ENCODE measurements at places on chromosomes 11 and 22.

DNA sequence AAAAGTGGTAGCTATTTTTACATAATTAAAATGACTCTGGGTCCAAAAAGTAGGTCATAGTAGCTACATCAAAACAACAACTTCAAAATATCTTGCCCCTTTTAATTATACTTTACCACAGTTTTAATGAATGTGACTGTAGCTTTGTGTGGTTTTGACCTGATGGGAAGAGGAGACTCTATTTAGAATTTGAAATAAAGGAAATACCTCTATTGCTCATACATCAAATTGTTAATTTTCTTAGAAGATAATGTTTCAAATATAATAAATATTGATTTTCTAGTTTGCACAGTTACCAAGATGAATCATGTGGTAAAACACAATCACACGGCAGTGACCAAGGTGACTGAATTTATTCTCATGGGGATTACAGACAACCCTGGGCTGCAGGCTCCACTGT lies at the start of gene OR8K1:
Gene OR8K1 (plus strand): TSS at position 301 of the 400 bp plus-strand sequence. CDS start 0 bp downstream, at position 301.
- DNase-seq, result no peak

DNA sequence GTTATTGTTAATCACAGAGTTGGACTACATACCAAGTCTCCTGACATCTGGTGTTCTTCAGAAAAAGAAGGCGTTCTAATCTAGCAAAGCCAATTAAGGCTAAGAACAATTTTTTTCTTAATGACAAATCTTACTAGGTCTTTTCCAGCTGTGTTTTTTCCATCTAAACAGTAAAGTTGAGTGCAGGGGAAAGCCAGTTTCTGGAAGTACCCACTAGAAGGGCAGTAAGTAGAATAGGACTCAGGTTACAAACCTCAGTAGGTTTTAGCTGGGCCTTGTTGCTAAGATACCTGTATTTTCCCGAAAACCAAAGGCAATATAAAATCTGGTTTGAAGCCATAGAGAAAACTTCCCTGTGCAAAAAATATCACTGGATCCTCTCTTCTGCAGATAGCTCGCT lies 351.9 kb downstream of the ETS1 start:
- no peak for DNase-seq

GRCh38 chr11:15607361-15608036 lies 492.8 kb downstream of the INSC start:
- no peak for DNase-seq

DNA sequence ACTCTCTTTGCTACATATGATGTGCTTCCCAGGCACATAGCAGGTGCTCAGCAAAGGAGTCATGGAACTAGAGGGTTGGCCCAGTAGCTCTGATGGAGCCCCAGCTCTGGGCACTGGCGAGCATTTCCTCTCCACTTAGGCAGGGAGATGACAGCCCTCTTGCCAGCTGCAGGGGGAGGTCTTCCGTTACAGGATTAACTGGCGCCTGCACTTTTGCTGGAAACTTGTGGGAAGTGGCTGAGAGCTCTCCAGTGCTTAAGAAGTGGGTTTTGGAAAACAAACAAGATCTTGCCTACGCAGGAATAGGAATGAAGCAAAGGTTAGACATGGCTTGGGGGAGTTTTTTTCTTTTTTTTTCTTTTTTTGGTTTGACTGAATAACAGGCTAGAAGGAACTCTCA lies 75.5 kb downstream of the MICAL2 start:
- DNase-seq, result no peak

DNA sequence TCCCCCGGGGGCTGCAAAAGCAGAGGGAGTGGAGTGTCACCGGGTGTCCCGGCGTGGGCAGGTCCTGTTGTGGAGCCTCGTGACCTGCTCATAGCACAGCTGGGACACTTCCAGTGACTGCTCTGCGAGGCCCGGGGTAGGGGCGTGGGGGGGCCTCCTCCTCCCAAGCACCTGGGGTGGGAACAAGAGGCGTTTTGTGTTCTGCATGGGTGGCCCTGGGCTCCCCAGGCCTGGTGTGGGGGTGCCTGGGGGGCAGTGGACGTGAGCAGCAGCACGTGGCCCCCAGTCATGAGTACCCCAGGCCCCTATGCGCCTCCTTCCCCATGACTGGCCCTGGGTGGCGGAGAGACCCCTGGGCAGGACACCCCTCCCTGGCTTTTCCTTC lies 104.7 kb downstream of the KCNQ1 start:
- no peak for DNase-seq

DNA sequence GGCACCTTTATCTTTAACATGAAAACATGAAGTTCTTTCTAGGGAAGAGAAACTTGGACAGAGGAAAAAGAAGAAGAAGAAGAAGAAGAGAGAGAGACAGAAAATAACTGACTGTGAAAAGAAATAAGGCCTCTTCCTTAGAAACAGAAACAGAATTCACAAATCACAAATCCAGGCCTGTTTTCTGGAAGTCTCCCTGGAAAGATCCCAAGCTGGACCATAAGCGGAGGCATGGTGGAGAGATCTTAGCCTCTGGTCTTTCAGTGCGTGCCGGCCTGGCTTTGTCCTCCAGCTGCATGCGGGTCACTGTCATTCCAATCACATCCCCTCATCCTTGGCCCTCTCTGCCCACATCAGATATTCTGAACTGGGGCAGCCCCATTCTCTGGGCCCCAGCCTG lies 6.9 kb downstream of the FXYD6 start:
- DNase-seq, result no peak

- DNase-seq, result no peak
These were observed 19.8 kb downstream of the CAT start for GRCh38 chr11:34458525-34458924.

GRCh38 chr22:17969701-17970113 lies 54.7 kb downstream of the MICAL3 start:
- no peak for DNase-seq

GRCh38 chr11:13215149-13215548 lies 62.4 kb upstream of the BMAL1 start:
- no peak for DNase-seq

DNA sequence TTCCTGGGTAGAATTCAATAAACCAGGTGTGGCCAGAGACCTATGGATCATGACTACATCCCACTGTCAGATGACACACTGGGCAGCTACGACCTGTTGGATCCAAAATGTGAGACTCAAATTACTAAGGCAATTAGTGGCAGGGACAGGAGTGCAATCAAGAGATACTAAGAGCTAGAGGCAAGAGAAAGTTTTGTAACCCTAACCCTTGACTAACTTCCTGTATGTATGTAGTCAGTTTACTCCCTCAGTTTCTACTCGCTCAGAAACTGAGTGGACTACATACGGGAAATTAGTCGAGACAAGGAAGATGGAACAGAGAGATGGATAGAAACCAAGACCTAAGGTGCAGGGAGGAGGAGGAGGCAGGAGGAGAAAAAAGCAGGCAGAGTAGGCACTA lies 2.7 kb downstream of the CYB5R2 start:
- DNase-seq, result no peak

GRCh38 chr11:118358071-118358470 lies 1.3 kb upstream of the UBE4A start:
- no peak for DNase-seq

DNA sequence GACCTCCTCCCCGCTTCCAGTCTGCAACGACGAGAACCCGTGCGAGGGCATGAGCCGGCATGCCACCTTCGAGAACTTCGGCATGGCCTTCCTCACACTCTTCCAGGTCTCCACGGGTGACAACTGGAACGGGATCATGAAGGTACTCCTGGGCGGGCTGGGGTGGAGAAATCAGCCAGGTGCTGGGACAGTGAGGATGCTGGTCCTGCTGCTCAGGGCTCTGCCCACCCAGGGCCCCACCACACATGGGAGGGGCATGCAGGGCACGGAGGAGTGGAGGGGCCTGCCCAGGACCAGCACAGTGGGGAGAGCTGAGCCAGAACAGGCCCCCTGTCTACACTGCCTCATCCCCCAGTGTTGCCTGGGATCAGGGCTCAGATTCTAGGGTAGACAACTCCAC lies 107.4 kb downstream of the CACNA1I start:
- DNase-seq, result no peak

GRCh38 chr11:8947230-8947943 lies 4.6 kb upstream of the ASCL3 start:
- no peak for DNase-seq

- no peak for DNase-seq
These were observed 2.2 kb downstream of the SPCS2 start for GRCh38 chr11:74951226-74951625.

- no peak for DNase-seq
These were observed 86.3 kb upstream of the VPREB1 start for GRCh38 chr22:22158207-22158816.

DNA sequence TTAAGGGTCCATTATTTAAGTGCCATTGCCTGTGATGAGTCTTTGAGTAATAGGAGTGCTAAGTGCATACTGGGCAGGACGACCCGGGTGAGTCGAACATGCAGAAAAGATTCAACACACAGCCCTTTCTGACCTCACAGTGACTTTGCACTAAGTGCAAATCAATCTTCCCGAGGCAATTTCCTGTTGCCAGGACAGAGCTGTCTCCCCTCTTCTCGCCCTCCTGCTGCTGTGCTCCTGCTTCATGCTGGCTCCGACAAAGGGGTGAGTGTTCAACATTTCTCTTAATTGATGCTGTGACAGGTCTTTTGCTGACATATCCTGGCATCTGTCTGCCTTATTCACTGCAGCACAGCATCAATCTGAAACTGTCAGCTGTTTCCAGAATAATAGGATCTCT lies 42.0 kb downstream of the MCHR1 start:
- no peak for DNase-seq

DNA sequence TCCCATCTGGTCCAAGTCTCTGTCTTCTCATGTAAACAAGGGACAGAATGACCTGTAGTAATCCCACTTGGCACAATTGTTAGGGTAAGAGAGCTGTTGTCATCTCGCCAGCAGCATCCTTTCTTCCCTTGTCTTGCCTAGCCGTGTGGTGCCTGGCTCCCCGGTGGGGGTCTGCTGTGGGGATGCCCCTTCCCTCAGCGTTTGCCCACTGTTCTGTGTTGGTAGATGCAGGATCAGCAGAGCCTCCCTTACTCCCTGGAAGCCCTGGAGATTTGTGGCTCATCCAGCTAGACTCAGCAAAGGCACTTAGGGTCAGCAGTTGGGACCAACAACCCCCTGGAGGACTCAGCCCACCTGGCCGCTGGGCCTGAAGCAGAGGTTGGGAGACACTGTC lies 13.0 kb downstream of the ACO2 start:
- DNase-seq, result no peak

DNA sequence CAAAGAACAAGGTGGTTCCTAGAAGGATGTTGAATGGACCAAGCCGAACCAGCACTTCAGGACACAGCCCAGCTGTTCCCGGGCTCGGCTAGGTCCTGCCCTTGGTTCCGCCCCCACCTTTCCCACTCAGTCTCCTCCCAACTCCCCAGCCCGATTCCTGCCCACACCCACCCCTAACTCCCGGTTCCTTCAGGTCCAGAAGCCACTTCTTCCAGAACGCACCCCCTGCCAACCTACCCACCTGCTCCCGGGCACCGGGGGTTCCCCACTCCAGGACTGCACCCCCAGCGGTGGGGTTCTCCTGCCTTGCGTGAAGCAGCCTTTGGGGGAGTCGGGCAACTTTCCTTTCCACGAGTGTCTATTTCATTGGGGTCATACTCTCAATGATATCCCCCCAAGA lies 30.7 kb downstream of the CERK start:
- no peak for DNase-seq

DNA sequence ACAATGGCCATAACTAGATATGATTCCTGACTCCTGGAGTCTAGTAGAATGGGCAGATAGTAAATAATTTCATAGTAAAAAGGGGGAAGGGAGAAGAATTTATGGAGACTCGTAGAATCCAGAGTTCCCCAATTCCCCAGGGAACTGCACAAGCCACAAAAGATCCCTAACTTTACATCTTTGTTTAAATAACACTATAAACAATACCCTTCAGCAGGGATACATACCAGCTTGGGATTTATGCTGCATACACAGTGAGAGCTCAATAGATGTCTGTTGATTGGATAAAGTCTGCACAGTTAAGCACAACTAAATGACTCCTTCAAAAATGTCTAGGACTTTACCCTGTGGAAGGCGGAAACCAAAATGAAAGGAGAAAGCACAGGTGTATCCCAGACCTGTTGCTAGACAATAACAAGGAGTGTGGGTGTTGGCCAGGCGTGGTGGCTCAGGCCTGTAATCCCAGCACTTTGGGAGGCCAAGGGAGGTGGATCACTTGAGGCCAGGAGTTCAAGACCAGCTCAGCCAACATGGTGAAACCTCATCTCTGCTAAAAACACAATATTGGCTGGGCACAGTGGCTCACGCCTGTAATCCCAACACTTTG lies 6.8 kb downstream of the SLC35F2 start:
- DNase-seq, result no peak

GRCh38 chr11:68302256-68302655 lies 10.1 kb upstream of the LRP5 start:
- no peak for DNase-seq

DNA sequence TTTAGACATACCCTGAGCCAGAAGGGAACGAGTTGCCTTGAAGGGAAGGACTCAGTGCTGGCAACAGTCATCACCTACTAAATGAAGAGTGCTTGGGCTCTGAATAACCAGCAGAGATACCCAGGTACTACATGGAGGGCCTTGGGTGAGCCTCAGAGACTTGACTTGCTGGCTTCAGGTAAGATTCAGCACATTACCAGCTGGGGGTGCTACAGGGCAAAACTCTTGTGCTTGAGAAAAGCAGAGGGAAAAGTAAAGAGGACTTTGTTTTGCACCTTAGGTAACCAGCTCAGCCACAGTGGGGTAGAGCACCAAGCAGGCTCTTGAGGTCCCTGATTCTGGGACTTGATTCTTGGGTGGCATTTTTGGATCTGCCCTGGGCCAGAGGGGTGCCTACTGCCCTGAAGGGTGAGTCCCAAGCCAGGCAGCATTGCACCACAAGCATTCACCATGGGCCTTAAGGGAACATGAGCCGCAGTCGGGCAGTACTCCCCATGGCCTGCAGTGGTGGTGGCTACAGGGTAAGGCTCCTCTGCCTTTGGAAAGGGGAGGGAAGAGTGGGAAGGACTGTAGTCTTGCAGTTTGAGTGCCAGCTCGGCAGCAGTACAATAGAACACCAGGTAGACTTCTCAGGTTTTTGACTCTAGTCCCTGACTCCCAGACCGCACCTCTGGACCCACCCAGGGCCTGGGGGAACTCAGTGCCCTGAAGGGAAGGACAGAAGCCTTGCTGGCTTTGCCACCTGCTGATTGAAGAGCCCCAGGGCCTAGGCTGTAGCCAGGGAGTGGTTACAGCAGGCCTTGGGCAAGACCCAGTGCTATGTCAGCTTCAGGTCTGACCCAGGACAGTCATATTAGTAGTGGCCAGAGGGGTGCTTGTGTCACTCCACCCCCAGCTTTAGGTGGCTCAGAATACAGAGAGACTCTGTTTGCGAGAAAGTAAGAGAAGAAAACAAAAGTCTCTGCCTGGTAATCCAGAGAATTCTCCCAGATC lies 22.7 kb upstream of the PLEKHA7 start:
- no peak for DNase-seq

- DNase-seq, result no peak
These were observed 6.6 kb downstream of the LRRC32 start for GRCh38 chr11:76663912-76664440.

- DNase-seq, result no peak
These were observed 70.8 kb upstream of the PHOX2A start for GRCh38 chr11:72314600-72315392.

Data from stimulated activated CD4-positive, alpha-beta T cell treated with anti-CD3 and anti-CD28 coated beads, TNF-alpha, amount 100 ng/mL, for 4 hours (primary cell).